ENCODE measurements at places on chromosomes 7 and 10.

DNA sequence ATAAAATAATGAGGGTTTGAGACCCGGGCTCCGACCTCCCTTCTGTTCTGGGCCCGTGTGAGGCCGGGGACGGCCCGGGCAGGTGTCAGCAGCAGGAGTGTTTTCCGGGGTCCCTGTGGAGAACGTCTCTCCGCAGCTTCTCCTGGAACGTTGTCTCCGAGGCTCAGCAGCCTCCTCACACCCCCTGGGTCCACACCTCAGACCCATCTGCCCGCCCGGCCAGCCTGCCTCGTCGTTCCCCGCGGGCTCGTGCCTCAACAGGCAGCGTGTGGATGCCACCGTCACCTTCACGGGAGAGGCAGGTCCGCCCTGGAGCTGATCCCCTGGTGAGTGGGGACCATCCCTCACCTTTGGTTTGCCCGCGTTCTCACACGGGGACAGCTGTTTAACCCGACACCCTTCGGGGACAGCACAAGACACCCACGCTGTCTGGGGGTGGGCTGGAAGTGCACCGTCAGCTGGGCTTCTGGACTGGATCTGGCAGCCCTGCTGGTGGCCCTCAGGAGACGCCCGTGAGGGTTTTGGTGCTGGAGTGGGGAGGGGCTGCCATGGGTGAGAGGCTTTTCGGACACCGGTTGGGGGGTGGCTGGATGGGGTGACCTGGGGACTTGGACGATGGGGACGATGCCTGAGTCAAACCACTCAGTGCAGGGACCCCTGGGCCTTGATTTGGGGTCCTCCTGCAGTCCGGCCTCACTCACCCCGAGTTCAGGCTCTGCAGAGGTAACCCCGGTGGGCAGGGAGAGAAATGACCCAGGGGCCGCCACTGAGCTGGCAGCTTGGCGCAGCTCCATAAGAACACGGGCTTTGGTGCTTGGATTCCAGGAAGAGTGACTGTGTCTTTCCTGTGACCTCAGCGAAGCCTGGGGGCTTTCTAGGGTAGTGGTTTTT lies 131.7 kb downstream of the DNAJB6 start:
- DNase-seq, result no peak

- DNase-seq, result no peak
These were observed 425.3 kb upstream of the ANKRD30A start for GRCh38 chr10:36700123-36700522.

GRCh38 chr10:129973674-129974059 lies 9.6 kb upstream of the EBF3 start:
- DNase-seq, result no peak

DNA sequence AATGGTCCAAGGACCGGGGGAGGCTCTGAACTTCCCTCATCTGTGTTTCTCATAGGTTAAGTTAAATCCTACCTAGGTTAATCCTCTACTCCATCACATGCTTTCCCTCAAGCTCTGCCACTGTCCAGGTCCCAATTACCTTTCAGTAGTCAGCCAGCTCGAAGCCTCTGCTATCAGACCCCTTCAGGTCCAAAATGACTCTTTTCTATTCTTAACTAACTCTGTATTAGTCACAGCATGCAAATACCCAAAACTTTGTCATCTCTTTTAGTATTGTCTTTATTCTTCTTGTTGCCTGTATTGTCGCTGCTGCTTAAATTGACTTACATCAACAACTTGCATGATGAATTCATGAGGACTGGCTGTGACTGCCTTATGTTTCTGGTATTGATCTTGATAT lies 15.3 kb downstream of the PPP1R17 start:
- DNase-seq, result no peak

GRCh38 chr7:134920026-134920753 lies 66.1 kb upstream of the AGBL3 start:
- no peak for DNase-seq

Data from SW 1271 (cell line).